ENCODE measurements at places on chromosomes 1 and 21.

DNA sequence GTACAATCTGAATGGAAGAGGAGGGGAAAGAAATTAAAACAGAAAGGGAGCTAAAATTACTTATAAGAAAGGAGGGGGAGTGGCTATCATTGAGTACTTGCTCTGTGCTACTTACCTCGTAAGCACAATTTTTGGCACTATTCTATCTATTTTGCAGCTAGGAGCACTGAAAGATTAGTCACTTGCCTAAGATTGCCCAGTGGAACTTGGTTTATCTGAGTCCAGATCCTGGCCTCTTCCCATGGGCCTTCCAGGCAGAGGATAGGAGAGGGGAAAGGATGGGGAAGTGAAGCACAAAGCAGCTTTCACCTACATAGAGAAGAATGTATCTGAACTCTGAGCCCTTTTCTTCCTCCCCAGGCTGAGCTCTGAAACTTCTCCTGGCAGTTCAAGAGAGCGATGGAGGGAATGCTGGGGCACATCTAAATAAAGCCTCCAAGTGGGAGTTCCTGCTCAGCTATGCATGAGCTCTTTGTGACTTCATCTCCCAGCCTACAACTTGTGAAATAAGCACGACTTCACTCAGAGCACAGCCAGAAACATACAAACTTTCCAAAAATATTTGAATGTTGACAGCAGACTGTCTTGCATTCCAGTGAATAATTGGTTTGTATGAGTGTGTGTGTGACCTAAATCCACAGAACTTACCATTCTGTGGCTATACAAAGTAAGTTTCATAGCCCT is 29.4 kb downstream of the HMGB4 start:
- no peak for DNase-seq

GRCh38 chr1:153058826-153059784 is 1.8 kb upstream of the SPRR2A start:
- no peak for DNase-seq

DNA sequence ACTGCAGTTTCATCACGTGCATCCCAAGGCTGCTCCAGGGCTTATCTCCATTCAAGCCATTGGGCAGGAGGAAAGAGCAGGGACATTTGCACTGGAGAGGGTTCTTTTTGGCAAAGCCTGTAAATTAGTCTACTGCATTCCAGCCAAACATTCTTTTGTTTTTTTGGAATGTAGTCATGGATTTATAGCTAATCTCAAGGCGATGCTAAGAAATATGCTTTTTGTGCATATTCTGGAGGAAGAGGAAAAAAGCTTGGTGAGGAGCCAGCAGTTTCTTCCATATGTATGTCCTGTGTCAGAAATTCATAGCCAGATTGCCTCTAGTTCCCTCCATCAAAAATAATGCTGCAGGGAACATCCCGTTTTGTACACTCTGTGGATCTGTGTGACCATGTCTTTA is 221.4 kb downstream of the BACH1 start:
- no peak for DNase-seq

GRCh38 chr1:85220756-85221201 is 20.0 kb upstream of the SYDE2 start:
- DNase-seq: no peak

DNA sequence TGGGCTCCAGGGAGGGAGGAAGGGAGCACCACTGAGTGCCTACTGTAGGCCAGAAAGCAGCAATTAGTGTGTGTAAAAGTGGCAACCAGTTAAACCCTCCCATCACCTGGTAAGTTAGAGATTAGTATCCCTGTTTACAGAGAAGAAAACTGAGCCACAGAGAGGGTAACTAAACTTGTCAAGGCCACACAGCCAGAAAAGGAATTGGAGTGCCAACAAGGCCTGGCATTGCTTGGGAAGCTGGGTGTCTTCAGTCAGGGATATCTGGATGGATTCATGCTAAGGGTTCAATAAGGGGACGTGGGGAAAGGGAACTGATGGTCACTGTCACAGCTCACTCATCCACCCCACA is 23.6 kb upstream of the ADGRB2 start:
- DNase-seq: no peak

GRCh38 chr1:14955402-14955801 is 198.1 kb upstream of the TMEM51 start:
- DNase-seq: no peak

- DNase-seq: no peak
Observed at GRCh38 chr1:25253911-25254310, 6.7 kb upstream of the RSRP1 start.

DNA sequence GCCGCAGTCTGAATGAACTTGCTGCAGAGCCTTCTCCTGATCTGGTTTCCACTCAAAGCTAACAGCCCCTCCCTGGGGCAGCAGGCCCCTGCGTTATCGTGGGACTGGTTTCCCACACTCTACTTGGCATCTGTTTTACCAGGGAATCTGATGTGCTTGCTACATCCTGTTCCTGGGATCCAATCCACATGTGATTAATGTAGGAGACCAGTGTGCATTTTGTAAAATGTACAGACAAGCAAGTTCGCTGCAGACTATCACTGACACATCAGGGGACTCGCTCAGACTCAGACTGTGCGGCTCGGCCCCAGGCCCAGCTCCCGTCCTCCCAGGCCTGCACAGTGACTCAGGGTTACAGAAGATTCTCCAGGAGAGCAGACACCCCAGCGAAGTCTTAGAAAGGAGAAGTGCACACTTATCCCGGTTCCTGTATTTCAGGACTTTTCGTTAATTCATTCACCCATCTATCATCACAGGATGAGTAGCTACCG is 340.1 kb downstream of the MATN1 start:
- DNase-seq: no peak

- DNase-seq: no peak
Observed at GRCh38 chr1:72481420-72481970, 199.2 kb upstream of the NEGR1 start.

GRCh38 chr1:150256554-150257341 is 826 bp upstream of the CA14 start:
- no peak for DNase-seq

- no peak for DNase-seq
Observed at GRCh38 chr1:178064191-178064821, 29.6 kb upstream of the RASAL2 start.

DNA sequence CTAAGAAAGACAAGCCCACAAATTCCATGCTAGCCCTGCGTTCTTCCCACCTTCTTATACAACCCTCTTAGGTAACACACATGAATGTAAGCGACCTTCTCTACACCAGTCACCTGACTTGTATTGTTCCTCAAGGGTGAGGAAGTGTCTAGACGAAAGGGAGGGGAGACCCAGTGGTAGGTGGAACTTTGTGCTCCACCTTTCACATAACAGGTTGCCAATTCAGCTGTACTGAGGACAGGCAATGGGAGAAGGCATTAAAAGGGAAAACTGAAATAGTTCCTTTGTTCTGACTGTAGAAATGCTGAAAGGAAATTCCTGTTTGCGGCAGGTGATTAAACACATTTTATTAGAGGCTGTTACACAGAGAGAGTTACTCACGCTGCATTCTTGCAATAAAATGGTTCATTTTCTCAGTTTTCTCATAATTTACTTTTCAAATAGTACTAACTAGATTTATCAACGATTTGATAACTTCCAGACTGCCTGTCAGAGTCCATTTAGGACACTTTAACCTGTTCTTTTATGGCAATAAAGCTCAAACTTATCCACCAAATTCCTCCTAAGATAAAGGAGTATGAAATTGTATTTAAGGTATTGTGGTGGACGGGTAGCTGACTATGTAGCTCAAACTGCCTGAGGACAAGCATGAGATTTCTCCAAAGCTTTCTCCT is 17.8 kb upstream of the CHRM3 start:
- DNase-seq: no peak

DNA sequence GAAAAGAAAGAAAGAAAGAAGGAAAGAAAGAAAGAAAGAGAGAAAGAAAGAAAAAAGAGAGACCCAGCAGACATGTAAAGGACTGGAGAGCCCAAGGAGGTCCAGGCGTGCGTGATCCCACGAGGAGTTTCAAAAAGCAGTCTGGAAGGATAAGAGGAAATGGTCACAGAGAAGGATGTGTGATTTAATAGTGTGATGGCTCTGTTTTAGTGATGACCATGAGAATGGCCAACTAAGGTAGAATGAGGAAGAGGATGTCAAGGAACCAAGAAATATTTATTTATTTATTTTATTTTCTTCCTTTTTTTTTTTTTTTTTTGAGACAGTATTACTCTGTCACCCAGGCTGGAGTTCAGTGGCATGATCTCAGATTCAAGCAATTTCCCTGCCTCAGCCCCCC is 25.5 kb downstream of the PTGS2 start:
- no peak for DNase-seq

GRCh38 chr21:38148046-38148445 is 108.7 kb upstream of the KCNJ15 start:
- no peak for DNase-seq

DNA sequence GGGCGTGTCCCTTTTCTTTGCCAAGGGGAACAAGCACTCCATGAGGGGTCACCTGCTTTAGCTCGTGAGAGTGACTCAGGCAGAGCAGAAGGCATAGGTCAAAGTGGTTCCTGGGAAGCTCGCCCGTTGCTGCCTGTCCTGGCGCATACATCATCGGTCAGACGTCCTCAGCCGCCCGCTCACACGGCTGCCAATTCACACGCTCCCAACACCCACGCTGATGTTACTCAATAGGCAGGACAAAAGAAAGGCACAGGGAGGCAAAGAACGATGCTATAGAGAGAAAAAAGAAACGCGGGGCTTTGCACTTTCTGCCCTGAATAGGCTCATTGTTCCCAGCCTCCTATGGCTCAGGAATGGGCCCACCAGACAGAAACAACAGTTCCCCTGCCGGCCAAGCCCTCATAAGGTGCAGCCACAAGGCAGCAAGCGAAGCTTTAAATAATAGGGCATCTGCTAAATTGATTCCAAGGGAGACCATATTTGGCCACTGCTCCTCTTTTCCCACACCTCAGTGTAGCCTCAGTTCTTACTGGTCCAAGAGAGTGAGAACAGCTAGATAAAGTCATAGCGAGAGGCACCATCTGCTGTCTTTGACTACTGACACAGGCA is 38.7 kb downstream of the VTCN1 start:
- no peak for DNase-seq

DNA sequence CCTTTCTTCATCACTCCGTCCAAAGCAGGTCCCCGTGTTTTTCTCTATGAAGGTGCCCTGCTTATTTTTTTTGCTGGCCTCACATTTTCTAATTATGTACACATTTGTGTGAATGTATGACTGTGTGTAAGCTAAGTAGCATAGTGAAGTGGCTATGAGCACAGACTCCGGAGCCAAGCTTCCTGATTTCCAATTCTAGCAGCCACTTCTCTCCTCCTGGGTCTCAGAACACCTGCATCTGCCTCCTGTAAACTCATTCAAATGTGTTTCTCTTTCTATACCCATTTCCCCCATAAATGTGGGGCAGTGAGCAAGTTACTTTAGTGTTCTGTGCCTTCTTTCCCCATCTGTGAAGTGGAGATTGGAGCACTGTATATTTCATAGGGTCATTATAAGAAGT is 2.1 kb downstream of the SLAMF6 start:
- peak; percentile 21 for DNase-seq

- DNase-seq: no peak
Observed at GRCh38 chr1:38207275-38207674, 160.7 kb upstream of the POU3F1 start.

DNA sequence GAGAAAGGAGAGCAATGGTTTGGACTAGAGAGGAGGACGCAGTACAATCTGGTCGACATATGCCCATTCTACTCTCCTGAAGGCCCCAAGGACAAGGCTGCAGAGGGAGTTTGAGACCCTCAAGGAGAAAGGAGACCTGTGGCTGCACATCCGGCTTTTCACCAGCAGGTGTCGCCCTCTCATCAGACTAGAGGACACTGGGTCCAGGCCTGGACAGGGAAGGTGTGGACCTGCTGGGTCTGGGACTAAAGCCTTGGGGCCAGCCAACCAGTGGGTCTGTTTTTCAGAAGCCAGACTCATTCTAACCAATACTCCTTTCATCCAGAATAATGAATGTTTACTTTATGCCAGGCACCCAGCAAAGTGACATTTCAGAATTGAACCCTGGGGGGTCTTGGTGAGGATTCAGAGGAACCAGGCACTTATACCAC is 5.0 kb downstream of the SRARP start:
- DNase-seq: peak; percentile 75

Data from CD4-positive, alpha-beta T cell treated with Interleukin-17A for 1 hour (primary cell).